Epithelial cell of esophagus (primary cell): ENCODE measurements at places on chromosomes 1 and 21.

DNA sequence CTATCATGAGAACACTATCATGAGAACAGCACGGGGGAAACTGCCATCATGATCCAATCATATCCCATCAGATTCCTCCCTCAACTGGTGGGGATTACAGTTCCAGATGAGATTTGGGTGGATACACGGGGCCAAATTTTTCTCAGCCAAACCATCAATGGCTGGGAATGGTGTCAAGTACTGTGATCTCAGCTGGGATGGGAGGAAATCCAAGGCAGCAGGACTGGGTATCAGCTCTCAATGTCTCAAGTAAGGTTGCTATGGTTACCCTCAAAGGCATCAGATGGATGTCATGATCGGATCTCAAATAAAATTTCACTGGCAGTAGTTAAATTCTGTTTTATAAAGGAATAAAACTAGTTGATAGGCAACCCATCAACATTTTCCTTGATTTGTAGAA is 399.0 kb downstream of the KCNT2 start:
- DNase-seq, result no peak

GRCh38 chr21:29610779-29611360 is 312.1 kb downstream of the BACH1 start:
- DNase-seq, result no peak

GRCh38 chr1:151980287-151981177 is 13.1 kb downstream of the S100A10 start:
- peak; percentile 47 for DNase-seq

- no peak for DNase-seq
These were observed 76.3 kb upstream of the CSF3R start for GRCh38 chr1:36559061-36559460.

DNA sequence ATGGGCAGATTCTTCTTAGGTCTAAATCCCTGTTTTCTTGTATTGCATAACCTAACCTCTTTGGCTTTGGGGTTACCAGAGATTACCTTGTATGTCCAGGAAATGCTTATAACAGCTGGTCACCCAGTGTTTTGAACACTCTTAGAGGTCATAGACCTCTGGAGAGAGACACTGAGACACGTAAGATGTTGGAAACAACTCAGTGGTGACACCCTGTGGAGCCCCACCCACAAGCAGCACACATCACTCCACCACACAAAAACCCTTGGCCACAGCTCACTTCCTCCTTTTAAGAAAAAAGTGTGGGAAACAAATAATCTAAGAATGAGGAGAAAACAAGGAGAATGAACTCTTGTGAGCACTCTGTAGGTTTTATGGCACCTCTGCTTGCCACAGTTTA is 26.3 kb upstream of the CYP4B1 start:
- DNase-seq, result no peak

DNA sequence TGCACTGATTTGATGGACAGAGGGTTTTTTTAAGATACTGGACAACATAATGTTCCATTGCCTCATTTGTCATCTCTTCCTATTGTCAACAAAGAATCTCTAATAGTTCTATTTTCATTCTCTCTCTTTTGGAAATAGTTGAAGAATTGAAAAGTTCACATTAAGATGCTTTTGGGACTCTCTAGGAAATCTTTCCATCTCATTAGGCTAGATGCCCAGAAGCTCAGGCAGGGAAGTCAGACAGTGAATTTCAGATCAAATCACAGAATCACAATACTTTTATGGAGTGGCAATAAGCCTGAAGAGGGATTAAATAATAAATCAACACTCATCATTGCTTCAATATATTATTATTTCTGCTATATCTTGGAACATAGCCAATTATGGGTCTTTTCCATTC is 29.2 kb downstream of the NEGR1 start:
- DNase-seq, result no peak

- DNase-seq, result no peak
These were observed 38.2 kb downstream of the MATN1 start for GRCh38 chr1:30684881-30685795.

- no peak for DNase-seq
These were observed 1456.5 kb downstream of the MRPL39 start for GRCh38 chr21:24150753-24151152.

DNA sequence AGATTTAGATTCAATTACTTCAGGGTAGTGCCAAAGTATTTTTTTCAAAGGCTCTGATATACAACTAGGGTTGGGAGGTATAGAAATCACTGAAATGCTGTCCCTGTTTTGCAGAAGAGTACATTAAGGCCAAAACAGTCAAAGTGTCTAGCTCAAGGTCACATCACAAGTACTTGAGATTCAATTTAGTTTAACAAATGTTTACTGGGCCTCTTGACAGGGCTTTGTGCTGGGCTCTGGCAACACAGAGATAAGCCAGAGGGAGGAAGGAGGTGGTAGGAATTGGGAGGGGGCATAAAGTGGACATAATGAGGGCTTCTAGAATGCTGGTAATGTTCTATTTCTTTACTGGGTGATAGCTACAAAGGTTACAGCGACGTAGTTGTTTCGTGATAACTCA is 2.3 kb upstream of the SLC9A1 start:
- no peak for DNase-seq

DNA sequence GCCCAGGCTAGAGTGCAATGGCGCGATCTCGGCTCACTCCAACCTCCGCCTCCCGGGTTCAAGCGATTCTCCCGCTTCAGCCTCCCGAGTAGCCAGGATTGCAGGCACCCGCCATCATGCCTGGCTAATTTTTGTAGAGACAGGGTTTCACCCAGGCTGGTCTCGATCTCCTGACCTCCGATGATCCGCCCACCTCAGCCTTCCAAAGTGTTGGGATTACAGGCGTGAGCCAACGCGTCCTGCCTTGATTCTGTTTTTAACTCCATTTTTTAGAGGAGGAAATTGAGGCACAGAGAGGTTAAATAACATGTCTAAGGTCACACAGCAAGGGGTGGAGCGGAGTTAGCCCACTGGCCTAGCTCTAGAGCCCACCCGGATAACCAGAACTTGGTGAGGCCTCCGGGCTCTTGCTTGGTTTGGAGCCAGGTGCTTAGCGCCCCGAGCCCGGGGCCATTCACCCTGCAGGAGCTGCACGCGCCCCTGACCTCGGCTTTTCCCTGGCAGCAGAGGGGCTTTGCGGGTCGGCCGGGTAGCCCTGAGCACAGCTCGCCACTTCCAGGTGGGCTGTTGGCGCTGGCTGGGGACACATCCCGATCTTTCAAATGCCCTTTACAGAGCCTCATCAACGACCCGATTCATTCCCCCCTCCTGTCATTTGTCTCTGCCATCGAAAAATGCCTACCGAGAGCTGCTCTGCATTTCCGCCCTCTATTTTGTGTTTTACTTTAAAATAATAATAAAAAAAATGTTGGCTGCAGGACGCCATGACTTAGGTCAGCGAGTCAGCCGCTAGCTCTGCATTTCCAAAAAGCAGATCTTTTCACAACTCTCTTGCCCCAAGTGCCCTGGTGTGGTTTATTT is 11.2 kb downstream of the SIM2 start:
- no peak for DNase-seq

DNA sequence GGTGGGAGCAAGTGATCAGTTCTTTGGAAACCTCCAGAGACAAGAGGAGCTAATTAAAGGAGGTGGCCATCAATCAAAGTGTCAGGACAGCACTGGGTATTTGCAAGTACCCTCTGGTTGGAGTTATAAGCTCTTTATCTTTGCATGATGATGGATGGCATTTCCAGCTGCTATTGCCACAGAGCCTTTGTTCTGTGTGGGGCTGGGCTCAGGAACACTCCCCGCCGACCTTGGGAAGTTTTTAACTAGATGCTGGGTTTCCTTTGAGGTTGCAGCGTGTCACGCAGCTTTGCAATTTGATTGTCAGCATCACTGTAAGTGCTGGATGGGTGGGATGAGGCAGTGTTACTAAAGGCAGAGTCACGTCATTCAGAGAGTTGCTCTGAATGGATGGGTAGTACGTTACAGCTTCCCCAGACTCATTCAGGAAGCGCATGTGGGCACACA is 68.9 kb downstream of the CNIH3 start:
- no peak for DNase-seq

DNA sequence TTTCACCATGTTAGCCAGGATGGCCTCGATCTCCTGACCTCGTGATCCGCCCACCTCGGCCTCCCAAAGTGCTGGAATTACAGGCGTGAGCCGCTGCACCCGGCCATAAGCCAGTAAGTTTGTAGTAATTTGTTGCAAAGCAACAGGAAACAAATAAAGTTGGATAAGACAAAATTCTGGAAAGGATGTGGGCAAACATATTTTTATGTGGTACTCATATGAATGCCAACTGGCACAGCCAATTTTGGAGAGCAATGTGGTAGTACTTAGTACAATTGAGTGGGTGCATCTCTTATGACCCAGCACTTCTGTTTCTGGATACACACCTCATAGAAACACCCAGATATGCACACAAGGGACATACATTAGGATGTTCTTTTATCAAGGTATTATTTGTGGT is 8.4 kb upstream of the IL12RB2 start:
- DNase-seq, result no peak

- DNase-seq, result peak; percentile 40
These were observed 1.1 kb downstream of the THEM4 start for GRCh38 chr1:151908228-151908691.

GRCh38 chr1:14715802-14716201 is 117.3 kb downstream of the KAZN start:
- DNase-seq, result no peak

GRCh38 chr1:86104606-86105532 is 51.7 kb downstream of the COL24A1 start:
- peak; percentile 86 for DNase-seq

DNA sequence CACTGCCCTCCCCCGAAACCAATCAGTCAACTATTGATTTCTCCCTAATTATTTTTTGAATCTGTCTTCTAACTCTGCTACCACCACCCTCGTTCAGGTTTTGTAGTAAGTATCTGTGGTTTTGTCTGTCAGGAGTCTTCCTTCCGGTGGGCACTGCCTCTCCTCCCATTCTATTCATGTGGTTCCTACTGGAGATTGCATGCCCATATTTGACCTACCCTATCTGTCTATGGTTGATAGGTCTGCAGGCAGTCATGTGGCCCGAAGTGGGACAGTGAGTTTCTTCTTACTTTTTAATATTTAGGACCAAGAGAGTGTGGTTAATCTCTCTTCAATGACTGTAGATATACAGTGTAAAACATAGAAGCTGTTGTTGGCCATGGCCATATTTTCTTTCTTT is 17.8 kb upstream of the MAST2 start:
- no peak for DNase-seq

- DNase-seq, result no peak
These were observed 1.9 kb downstream of the RNF187 start for GRCh38 chr1:228488818-228489674.

- DNase-seq, result no peak
These were observed 13.2 kb downstream of the IFNLR1 start for GRCh38 chr1:24173638-24174575.

DNA sequence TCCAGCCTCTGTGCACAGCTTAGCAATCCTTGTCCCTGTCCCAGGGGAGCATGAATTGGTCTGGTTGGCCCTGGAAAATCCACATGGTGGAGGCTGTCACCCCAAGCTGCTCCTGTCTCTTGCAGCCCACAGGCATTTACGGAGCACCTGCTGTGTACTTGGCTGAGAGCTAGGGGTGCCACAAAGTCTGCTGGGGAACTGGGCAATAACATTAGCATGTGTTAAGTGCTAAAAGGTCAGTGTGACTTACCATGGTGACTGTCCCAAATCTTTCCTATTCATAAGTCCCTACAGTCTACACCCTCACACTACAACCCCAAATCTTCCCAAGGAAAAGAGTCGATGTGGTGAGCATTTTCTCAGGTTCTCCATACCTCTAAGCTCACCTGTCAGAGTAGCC is 53.6 kb upstream of the ARTN start:
- DNase-seq, result no peak

DNA sequence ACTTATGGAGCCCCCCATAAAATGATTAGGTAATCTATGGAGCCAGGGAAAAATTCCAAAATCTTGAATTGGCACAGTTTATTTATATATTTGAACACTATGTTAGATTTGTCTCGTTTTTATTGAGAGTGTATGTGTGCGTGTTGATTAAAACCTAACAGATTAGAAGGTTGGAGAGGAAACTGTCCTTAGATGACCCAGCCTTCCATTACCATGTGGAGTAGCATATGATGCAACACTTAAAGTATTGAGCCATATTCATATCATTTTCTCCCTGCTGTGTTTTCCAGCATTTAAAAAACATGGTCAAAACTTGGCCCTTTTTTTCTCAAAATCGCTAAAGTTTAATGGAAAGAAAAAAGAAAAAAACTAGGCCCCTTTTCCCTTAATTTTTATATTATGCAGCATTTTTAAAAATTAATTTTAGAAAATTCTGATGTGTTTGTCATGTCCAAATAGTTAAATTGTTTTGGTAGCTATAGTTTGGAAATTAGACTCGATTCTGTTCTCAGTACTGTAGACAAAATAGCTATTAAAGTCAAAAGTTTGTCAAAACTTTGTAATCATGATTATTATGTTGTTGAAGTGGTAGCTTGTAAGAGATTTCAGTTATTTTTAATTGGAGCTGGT is 2.3 kb downstream of the LRRC8D start:
- peak; percentile 65 for DNase-seq

DNA sequence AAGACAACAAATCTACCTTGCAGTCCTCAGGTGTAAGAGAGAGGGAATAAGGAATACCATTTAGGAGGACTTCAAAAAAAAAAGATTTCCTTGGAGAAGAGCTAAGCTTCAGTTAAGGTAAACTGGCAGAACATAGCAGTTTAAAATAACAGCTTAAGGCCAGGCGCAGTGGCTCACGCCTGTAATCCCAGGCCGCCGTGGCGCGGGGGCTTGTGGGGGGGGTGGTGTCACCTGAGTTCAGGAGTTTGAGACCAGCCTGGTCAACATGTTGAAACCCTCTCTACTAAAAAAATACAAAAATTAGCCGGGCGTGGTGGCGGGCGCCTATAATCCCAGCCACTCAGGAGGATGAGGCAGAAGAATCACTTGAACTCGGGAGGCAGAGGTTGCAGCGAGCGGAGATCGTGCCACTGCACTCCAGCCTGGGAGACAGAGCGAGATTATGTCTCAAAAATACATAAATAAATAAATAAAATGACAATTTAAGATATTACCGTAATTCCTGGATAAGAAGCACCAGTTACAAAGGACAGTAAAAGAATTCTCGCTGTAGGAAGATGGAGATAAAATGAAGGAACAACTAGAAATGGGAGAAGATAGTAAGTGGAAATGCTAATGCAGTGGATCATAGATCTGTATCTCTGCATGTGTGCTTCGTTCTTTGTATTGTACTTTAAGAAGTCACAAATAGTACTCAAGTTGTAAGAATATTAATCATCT is 1140.2 kb downstream of the NCAM2 start:
- DNase-seq, result no peak

- peak; percentile 73 for DNase-seq
These were observed 10.9 kb upstream of the CD5L start for GRCh38 chr1:157852476-157852875.

- peak; percentile 41 for DNase-seq
These were observed 780 bp downstream of the HIVEP3 start for GRCh38 chr1:41917835-41918449.

GRCh38 chr1:85991261-85991660 is 165.3 kb downstream of the COL24A1 start:
- no peak for DNase-seq

DNA sequence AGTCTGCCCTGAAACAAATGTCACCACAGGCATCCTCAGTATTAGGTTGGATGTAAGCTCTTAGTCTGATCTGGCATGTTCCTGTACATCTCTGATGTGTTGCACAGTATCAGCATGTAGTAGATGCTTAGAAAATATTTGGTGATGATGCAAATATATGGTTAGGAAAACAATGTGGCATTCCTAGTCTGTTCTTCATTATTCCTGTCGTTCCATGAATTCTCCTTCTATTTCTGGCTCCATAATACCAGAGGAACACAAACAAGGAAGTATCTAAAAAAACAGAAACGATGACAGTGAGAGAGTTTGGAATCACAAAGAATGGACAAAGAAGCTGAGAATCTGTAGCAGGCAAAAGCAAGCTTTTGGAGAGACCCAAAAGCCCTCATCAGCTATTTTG is 236.6 kb downstream of the HHAT start:
- DNase-seq, result no peak
